Brain (organoid and tissue), 16 donors: ENCODE measurements at places on chromosomes 13 and 19.

- DNase-seq: no peak
Observed at GRCh38 chr13:29948244-29948643, 97.8 kb upstream of the UBL3 start.

DNA sequence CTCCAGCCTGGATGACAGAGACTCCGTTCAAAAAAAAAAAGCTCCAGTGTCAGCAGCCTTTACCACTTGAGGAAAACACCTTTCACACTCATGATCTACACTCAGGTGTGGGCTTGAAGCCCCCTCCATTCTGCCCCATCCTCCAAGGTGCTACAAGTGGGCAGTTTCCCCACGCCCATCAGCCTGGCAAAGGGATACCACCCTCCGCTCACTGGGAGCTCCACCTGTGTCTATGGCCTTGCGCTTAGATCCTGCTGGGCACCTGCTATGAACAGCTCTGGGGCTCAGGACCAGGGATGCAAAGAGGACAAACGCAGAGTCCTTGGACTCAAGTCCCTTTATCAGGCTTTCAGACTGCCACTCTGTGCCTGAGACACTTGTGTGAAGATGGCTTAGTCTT is 127.8 kb downstream of the CRYL1 start:
- no peak for DNase-seq

GRCh38 chr13:107572156-107572555 is 643.2 kb downstream of the LIG4 start:
- DNase-seq: no peak

DNA sequence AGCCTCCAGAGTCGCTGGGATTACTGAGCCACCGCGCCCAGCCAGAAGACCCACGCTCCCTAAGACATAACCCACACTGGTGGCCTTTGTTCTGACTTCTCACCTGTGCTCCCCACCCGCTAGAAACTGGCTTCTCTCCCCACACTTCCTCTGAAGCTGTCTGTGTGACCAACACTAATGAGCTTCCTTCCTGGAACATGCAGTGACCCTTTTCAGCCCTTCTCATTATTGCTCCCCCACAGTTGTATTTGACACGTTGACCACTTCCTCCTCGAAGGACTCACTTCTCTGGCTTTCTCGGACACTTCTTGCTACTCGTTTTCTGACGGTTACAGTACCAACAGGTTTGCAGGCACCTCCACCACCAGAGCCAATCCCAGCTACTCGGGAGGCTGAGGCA is 10.9 kb downstream of the NCR1 start:
- no peak for DNase-seq

DNA sequence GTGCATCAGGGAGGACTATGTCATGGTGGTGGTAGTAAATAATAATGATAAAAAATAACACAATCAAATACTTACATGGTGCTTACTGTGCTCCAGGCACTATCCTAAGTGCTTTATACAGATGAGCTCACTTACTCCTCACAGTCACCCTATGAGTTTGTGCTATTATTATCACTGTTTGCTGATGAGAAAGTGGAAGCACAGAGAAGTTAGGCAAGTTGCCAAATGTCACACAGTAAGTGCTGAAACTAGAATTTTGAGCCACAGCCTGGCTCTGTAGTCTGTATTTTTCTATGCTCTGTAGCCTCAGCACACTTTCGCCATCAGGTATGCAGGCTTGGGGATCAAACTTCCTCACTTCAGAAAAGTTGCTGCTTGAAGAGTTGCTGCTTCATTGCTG is 46.6 kb downstream of the HTR2A start:
- no peak for DNase-seq

DNA sequence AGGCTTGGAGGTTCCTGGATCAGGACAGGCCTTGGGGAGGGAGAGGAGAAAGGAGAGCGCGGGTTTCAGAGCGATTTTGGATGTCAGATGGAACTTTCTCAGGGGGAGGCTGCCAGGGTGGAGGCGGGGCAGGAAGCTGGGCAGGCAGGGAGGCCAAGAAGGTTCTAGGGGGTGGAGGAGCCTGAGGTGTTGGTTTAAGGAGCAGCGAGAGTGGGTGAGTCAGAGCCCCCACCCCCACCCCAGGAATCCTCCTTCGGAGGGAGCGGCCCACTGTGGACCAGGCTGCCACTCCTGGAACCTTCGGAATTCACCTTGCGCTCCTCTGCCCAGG is 15.9 kb upstream of the NOP53 start:
- DNase-seq: no peak

DNA sequence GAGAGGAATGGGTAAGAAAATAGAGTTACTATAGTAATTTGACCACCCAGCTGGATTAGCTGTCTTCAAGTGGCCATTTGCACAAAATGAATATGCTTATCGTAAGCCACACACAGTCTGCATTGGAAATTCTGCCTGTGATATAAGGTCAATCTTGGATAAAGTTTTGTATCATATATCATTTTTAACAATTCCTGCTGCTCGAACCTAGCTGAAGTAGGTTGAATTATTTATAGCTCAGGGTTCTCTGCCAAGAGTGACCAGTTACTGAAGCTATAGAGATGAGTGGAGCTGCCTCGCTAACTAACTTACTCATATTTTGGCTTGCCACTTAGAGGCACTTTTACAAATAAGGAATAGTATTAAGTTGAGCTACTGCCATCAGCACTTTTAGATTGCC is 220.9 kb downstream of the RGCC start:
- DNase-seq: no peak

GRCh38 chr19:46191356-46191755 is 38.2 kb upstream of the IGFL1 start:
- DNase-seq: no peak

GRCh38 chr13:41520016-41520659 is 62.8 kb downstream of the RGCC start:
- DNase-seq: no peak

DNA sequence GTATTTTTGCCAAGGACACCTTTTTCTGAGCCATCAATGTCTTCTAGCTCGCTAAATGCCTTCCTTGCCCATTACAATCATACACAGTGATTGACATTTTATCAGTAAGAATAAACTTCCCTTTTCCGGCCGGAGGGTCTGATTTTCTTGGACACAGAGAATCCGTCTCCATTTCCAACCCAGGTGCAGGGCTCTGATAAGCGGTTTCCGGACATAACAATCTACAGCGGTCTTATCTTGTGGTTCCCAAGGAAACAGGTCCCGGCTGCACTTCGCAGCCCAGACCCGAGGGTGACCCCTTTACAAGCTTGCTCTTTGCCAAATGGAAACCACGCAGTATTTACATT is 5.1 kb upstream of the ZNF77 start:
- DNase-seq: no peak

DNA sequence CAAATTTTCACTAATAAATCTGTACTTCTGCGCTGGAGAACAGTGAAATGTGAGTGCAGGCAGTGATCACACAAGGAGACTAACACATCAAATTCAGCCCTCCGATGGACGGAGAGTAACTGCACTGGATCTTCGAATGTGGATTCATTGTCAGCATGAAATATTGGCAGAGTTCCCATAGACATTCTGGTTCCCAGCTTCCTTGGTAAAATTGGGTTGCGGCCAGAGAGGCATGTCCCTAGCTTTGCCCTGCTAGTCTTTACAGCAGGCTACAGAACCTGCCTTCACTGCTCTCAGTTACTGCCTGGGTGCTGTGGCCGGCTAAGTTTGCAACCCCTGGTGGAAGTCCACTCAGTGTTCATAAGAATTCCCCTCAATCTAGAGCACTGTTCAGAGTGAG is 32.3 kb upstream of the UQCRFS1 start:
- DNase-seq: peak; percentile 71

- no peak for DNase-seq
Observed at GRCh38 chr13:98513837-98514236, 63.1 kb downstream of the STK24 start.

DNA sequence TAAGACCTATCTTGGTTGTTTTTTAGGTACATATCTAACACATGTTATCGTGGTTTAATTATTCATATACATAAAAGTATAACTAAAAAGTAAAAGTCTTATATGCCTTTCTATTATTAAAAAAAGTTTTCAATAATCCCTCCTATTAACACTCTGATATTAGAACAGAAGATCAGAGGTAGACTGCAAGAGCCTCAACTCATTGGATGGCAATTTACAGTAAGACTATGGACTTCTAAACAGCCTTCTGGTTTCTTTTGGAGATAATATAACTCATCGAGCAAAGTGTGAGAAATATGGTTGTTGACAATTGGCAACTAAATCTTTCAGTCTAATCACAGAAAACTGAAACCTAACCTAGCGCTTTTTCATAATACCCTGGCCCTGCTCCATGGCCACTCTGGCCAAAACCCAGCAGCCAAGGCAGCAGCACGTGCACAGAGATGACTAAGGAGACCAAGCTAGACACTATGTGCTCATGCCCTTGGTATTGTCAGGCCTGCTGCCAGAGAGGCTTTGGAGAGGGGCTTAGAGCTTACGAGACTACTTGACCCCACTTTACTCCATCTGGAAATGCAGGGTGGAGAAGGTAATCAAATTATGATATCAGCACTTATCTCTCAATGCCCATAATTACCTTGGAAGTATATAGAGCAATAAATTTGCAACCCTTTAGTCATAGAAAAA is 40.6 kb upstream of the EEF1AKMT1 start:
- no peak for DNase-seq

GRCh38 chr19:35860436-35860817 is 3.7 kb downstream of the KIRREL2 start:
- no peak for DNase-seq

- DNase-seq: no peak
Observed at GRCh38 chr13:63614874-63615612, 2199.4 kb upstream of the PCDH20 start.

DNA sequence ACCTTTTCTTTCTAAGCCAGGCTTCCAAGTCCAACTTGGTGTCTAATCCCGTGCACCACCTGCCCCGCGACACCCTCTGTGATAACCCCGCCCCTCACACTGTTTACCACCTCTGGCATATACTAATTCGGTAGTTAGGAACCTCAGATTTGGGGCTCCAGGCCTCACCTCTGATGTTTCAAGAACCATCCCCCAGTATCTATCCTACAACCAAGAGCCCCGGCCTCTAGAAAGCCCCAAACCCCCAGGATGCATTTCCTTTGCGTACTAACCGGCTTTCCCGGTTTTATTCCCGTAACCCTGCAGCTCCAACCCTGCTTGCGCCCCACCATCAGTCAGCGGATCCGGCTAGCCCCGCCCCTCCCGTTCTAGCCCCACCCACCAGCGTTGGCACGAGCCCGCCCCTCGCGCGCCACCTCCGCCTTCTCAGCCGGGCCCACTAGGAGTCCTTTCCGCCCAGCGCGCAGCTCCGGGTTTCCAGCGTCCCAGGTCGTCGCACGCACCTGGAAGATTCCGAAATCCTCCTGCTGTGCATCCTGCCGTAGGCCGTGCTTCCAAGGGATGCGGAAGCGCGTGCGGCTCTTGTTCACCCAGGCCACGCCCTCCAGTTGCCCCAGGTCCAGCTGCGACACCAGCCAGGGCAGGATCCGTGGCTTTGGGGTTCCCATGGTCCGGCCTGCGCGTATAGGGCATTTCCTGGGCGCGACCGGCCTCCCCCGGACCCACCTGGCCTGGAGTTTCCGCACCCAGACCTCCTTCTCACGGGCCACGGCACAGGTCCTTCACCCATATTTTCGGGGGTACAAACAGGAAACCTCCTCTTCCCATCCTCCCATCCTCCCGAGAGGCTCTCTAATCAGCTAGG is 1.3 kb downstream of the IRF3 start:
- DNase-seq: peak; percentile 64

- no peak for DNase-seq
Observed at GRCh38 chr13:52650731-52651130, 1.9 kb upstream of the SUGT1 start.

- DNase-seq: no peak
Observed at GRCh38 chr13:26257049-26257448, 3.1 kb downstream of the CDK8 start.

GRCh38 chr19:39823686-39824085 is 10.3 kb downstream of the DYRK1B start:
- peak; percentile 50 for DNase-seq

GRCh38 chr13:33751151-33751550 is 66.8 kb upstream of the RFC3 start:
- no peak for DNase-seq

GRCh38 chr13:113753171-113753570 is 5.9 kb upstream of the TMEM255B start:
- DNase-seq: no peak

DNA sequence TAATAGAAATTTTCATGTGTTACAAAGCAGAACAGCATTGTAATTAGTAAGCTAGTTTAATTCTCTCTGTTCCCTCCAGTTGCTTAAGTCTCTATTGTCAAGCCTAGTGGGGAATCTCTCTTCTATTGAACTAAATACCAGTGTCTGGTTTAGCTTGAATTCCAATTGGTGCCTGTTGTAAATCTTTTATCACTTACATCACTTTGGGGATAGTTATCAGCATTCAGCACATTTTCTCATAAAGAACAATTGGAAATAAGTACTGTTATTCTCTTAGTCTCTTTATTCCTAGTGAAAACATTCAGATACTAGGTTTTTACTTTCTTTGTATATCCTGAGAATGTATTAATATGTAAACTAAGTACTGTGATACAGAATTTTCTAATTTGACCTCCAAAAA is 25.2 kb downstream of the IPO5 start:
- DNase-seq: peak; percentile 39
